ENCODE measurements at places on chromosomes 11 and 22.

- H3K27me3 ChIP-seq: no peaks in the 10 kb centered on the region
- no peak overlapping the region for H3K4me3 ChIP-seq
- no peaks in the 10 kb centered on the region for H3K4me1 ChIP-seq
- H3K27ac ChIP-seq: no peak overlapping the region
- DNase-seq: no peak
These were observed 438.5 kb downstream of the DYNC2H1 start for GRCh38 chr11:103547691-103548090.

- no peak overlapping the region for H3K27ac ChIP-seq
- no peaks in the 10 kb centered on the region for H3K36me3 ChIP-seq
- no peaks in the 10 kb centered on the region for H3K4me1 ChIP-seq
- no peak for DNase-seq
These were observed 135.1 kb upstream of the CARD18 start for GRCh38 chr11:105274631-105275030.

- DNase-seq: no peak
- no peaks in the 10 kb centered on the region for H3K36me3 ChIP-seq
- no peaks in the 10 kb centered on the region for H3K4me1 ChIP-seq
- H3K27me3 ChIP-seq: no peaks in the 10 kb centered on the region
- no peak overlapping the region for H3K27ac ChIP-seq
- no peak overlapping the region for H3K4me3 ChIP-seq
These were observed 621.5 kb upstream of the B3GAT1 start for GRCh38 chr11:135033540-135033939.

DNA sequence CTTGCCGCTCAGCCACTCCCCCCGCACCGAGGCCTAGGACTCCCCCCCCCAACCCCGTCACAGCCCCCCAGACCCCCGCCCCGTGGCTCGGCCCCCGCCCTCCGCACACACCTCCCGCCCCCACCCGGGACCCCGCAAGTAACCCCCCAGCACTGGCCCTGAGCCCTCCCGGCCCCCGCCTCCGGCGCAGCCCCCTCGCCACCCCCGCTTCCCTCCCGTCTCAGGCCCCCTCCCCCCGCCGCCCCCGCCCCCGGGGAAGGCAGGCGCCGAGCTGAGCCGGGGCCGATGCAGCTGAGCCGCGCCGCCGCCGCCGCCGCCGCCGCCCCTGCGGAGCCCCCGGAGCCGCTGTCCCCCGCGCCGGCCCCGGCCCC lies 1.5 kb downstream of the SHANK3 start:
- no peak overlapping the region for H3K27ac ChIP-seq
- H3K4me1 ChIP-seq: peaks cover 12% of the 10 kb centered on the region
- peaks cover 41% of the 10 kb centered on the region for H3K27me3 ChIP-seq

DNA sequence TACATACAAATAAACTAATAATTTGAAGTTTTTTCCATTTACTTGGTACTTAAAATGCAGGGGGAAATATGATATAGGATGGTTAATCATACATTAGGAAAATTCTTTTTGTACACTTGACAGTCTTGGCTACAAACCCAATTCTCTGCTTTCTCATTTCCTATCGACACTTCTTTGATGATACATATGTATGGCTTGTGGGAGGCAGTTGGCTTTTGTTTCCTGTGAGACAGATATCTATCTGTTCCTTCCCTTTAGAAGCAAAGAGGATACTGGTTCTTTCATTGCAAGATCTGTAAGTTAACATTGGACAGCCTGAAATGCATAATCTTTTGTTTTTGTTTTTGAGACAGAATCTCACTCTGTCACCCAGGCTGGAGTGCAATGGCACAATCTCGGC lies 47.9 kb upstream of the ADORA2A start:
- H3K27me3 ChIP-seq: no peaks in the 10 kb centered on the region
- H3K4me3 ChIP-seq: no peak overlapping the region
- H3K4me1 ChIP-seq: no peaks in the 10 kb centered on the region
- H3K27ac ChIP-seq: no peak overlapping the region

DNA sequence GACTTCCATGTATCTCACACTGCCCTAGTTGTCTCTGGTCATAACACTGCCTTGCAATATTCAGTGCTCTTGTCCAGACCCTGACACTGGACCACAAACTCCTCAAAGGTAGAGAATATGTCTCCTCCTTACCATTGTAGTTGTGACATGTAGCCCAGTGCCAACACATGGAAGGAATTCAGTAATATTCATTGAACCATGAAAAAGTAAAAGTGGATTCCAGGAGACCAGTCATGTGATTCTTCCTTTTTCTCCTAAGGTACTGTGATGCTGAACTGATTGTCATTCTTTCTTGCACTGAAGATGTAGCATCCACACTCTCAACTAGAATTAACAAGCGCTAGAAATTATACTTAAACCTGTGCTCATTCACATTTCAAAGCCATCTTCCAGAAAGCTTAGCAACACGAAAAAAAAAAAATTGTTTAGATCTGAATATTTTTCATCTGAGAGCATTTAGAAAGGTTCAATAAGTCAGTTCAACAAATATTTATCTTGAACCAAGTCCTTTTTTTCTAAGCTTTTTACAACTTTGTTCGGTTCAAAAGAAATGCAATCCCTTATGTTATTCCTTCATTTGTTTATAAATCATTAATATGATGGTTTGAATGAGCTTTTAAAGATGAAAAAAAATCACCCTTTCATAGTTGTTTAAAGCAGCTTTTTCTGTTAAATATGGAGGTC lies 224.7 kb upstream of the BLID start:
- no peaks in the 10 kb centered on the region for H3K36me3 ChIP-seq
- no peaks in the 10 kb centered on the region for H3K27me3 ChIP-seq
- no peak for DNase-seq

DNA sequence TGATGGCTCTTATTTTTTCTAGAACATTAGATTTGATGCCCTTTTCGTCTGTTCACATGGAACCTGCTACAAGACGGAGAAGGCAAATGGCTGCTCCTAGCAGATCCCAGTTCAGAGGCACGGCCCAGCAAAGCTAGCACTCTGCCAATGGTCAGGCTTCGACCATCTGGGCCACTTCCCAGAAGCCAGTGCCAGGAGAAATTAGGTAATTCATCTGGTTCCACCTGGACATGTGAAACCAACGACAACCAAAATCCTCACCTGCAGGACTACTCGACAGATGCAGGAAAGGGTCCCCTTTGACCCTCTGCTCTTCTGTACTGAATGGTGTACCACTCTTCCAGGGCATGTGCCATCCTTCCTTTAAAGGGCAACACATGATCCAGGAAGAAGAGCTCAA lies 25.4 kb downstream of the MICAL3 start:
- H3K4me1 ChIP-seq: peaks cover 88% of the 10 kb centered on the region
- H3K36me3 ChIP-seq: peaks cover 10% of the 10 kb centered on the region
- peak overlapping the region; percentile 86 for H3K27ac ChIP-seq
- no peak for DNase-seq

- peaks cover 3% of the 10 kb centered on the region for H3K4me1 ChIP-seq
- no peak for DNase-seq
- no peaks in the 10 kb centered on the region for H3K36me3 ChIP-seq
- H3K4me3 ChIP-seq: peak overlapping the region; percentile 68
- H3K27ac ChIP-seq: peak overlapping the region; percentile 11
These were observed 148.3 kb upstream of the POU2AF2 start for GRCh38 chr11:111097191-111097590.

- H3K36me3 ChIP-seq: peaks cover 14% of the 10 kb centered on the region
- no peaks in the 10 kb centered on the region for H3K27me3 ChIP-seq
- H3K4me1 ChIP-seq: no peaks in the 10 kb centered on the region
- no peak overlapping the region for H3K27ac ChIP-seq
- peak; percentile 12 for DNase-seq
- H3K4me3 ChIP-seq: no peak overlapping the region
These were observed 251.2 kb downstream of the BRD1 start for GRCh38 chr22:49576241-49577141.

- no peak overlapping the region for H3K4me3 ChIP-seq
- H3K27ac ChIP-seq: no peak overlapping the region
- no peak for DNase-seq
- no peaks in the 10 kb centered on the region for H3K4me1 ChIP-seq
- no peaks in the 10 kb centered on the region for H3K36me3 ChIP-seq
These were observed 407.0 kb upstream of the B3GAT1 start for GRCh38 chr11:134819041-134819440.

GRCh38 chr11:68099474-68100405 lies 21.4 kb downstream of the CHKA start:
- H3K4me1 ChIP-seq: peaks cover 26% of the 10 kb centered on the region
- peak overlapping the region; percentile 17 for H3K4me3 ChIP-seq
- H3K27ac ChIP-seq: peak overlapping the region; percentile 52

DNA sequence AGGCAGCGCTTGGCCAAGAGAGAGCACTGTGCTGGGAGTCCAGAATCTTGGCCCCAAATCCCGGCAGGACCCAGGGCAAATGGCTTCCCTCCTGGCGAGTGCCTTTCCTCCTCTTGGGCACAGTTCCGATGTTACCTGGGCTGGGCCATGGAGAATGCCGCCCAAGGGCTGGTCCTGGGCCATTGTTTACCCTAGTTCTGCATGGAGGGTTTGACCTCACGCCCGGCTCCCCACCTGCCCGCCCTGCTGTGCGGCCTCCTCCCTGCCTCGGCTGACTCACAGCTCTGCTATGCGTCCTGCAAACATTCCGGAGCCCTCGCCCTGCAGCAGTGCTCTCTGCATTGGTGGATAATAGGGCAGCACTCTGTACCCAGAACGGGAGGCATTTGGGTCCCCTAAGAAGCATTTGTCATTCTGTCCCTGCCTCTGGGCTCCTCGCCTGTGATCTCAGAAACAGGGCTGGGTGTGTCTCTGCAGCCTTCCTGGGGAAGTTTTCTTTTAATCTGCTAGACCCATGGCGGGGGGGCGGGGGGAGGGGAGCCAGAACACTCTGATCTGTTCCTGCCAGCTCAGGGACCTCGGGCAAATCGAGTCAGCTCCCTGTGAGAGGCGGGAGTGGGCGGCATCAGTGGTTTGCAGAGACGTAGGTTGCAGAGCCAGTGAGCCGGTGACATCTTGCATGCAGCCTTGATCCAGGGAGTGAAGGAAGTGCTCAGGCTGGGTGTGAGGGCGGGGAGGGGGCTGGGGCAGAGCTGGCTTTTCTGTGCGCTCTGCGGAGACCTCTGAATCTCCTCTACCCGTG lies 32.9 kb upstream of the SMIM38 start:
- peaks cover 3% of the 10 kb centered on the region for H3K27me3 ChIP-seq
- no peaks in the 10 kb centered on the region for H3K36me3 ChIP-seq
- H3K27ac ChIP-seq: no peak overlapping the region
- DNase-seq: no peak
- H3K4me1 ChIP-seq: peaks cover 25% of the 10 kb centered on the region

- no peaks in the 10 kb centered on the region for H3K4me1 ChIP-seq
- H3K4me3 ChIP-seq: no peak overlapping the region
- no peak for DNase-seq
- peaks cover 13% of the 10 kb centered on the region for H3K27me3 ChIP-seq
- H3K36me3 ChIP-seq: no peaks in the 10 kb centered on the region
These were observed 93.4 kb upstream of the DRD2 start for GRCh38 chr11:113568566-113568965.

DNA sequence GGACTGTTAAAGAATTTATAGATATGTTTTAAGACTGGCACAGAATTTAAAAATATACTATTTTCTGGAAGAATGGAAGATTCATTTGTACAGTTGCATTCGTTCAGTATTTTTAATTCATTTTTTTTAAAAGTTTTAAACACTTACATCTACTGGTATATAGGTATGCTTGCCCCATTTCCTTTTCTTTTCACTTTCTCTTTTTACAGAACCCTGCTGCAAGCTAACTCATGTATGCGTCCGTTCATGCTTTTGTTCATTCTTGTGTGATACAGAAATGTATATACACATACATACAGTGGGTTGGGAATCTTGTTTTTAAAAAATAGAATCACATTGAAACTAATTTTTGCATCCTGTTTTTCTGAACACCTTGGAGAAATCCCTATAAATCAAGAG lies 31.0 kb downstream of the PACS1 start:
- H3K4me1 ChIP-seq: peaks cover 67% of the 10 kb centered on the region
- peaks cover 13% of the 10 kb centered on the region for H3K36me3 ChIP-seq
- peak overlapping the region; percentile 88 for H3K27ac ChIP-seq
- H3K4me3 ChIP-seq: peak overlapping the region; percentile 70
- DNase-seq: no peak

GRCh38 chr22:40325315-40325714 lies 21.0 kb upstream of the ADSL start:
- H3K27me3 ChIP-seq: no peaks in the 10 kb centered on the region
- no peak for DNase-seq
- H3K36me3 ChIP-seq: peaks cover 81% of the 10 kb centered on the region
- H3K4me1 ChIP-seq: peaks cover 13% of the 10 kb centered on the region
- H3K27ac ChIP-seq: peak overlapping the region; percentile 53
- H3K4me3 ChIP-seq: no peak overlapping the region

DNA sequence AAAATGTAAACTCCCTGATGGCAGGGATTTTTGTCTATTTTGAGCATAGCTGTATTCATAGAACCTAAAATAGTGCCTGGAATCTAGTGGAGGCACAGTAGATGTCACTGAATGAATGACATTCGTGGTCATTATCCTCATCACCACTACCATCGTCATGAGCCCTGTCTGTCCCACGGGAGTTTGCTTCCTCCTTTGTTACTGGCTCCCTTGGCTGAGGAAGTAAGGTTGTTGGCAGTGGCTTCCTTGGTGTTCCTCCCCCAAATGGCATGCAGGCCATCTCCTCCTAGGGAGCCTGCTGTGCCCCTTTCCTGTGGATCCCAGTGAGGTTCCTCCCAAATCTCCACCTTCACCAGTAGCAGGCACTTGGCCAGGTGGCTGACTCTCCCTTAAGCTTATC lies 183.0 kb downstream of the CEP164 start:
- no peaks in the 10 kb centered on the region for H3K4me1 ChIP-seq
- peaks cover 3% of the 10 kb centered on the region for H3K27me3 ChIP-seq
- no peak for DNase-seq
- no peak overlapping the region for H3K4me3 ChIP-seq
- no peak overlapping the region for H3K27ac ChIP-seq
- H3K36me3 ChIP-seq: no peaks in the 10 kb centered on the region

GRCh38 chr11:80524349-80524748 lies 1083.5 kb upstream of the TENM4 start:
- no peaks in the 10 kb centered on the region for H3K36me3 ChIP-seq
- no peak overlapping the region for H3K4me3 ChIP-seq
- H3K27ac ChIP-seq: no peak overlapping the region

GRCh38 chr11:33670250-33671011 lies 30.2 kb downstream of the C11orf91 start:
- H3K4me3 ChIP-seq: no peak overlapping the region
- H3K36me3 ChIP-seq: no peaks in the 10 kb centered on the region
- H3K4me1 ChIP-seq: no peaks in the 10 kb centered on the region

- H3K4me3 ChIP-seq: no peak overlapping the region
- no peaks in the 10 kb centered on the region for H3K4me1 ChIP-seq
- H3K27ac ChIP-seq: no peak overlapping the region
- DNase-seq: no peak
- no peaks in the 10 kb centered on the region for H3K27me3 ChIP-seq
These were observed 13.3 kb downstream of the PARVA start for GRCh38 chr11:12390687-12391110.

GRCh38 chr11:59676205-59676604 lies 7.4 kb upstream of the PATL1 start:
- H3K4me3 ChIP-seq: no peak overlapping the region
- H3K4me1 ChIP-seq: no peaks in the 10 kb centered on the region
- H3K27me3 ChIP-seq: peaks cover 2% of the 10 kb centered on the region
- H3K27ac ChIP-seq: no peak overlapping the region
- no peak for DNase-seq

Measured in activated B cell treated with CpG ODN at 0.5 μM for 24 hours (primary cell).